ENCODE measurements at places on chromosomes 4 and X.

- DNase-seq: no peak
Measured at GRCh38 chr4:85790582-85790981, 315.6 kb downstream of the ARHGAP24 start.

- DNase-seq: no peak
Measured at GRCh38 chr4:22099896-22100295, 151.3 kb upstream of the KCNIP4 start.

- DNase-seq: no peak
Measured at GRCh38 chr4:8110071-8110986, 48.3 kb downstream of the ABLIM2 start.

GRCh38 chr4:38213083-38213805 lies 253.0 kb downstream of the PTTG2 start:
- no peak for DNase-seq

- DNase-seq: no peak
Measured at GRCh38 chr4:87875191-87875590, 42.4 kb downstream of the MEPE start.

GRCh38 chrX:131441033-131441432 lies 102.8 kb upstream of the OR13H1 start:
- no peak for DNase-seq

DNA sequence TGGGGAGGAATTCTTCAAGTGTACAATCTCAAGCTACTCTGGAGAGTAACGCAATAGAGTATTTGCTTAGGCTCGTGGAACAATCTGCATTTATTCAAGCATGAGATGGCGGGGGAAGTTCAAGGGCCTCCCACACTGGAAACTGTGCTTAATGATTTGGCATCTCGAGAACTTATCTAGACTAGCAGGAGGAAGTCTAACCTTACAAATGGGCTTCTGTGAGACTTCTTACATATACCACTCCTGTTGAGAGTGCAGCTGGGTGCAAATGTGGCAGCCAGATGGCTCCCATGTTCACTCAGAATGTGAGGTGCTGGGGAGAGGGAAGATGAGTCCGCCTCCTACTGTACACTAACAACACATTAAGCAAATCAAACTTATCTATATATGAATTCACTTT lies 29.3 kb upstream of the PTPN13 start:
- no peak for DNase-seq

DNA sequence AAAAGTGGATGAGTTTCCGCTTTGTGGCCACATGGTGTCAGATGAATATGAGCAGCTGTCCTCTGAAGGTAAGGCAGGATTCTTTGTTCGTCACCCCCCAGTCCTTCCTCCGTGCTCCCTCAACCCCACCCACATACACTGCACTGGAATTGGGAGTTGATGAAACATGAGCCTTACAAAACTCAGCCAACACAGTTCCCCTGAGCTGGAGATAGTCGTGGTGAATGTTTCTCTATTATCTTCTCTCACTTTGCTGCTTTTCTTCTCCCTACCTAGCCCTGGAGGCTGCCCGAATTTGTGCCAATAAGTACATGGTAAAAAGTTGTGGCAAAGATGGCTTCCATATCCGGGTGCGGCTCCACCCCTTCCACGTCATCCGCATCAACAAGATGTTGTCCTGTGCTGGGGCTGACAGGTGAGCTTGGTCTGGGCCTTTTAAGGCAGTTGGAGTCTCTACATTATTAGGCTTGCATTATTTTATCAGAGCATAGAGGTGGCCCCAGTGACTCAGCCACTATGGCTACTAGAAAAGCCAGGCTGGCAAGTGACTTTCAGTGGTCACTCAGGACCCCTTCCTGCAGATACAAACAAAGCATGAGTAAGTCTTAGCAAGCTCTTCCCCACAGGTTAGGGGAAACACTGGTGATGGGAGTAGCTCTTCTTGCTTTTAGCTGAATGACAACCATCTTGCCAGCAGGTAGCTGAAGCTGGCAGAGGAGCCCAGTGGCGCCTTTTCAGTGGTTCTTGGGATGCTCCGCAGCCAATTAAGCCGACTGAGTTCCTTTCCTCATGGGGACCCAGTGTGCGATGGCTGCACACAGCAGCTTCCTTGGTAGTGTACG lies 1.6 kb downstream of the RPL10 start:
- no peak for DNase-seq

DNA sequence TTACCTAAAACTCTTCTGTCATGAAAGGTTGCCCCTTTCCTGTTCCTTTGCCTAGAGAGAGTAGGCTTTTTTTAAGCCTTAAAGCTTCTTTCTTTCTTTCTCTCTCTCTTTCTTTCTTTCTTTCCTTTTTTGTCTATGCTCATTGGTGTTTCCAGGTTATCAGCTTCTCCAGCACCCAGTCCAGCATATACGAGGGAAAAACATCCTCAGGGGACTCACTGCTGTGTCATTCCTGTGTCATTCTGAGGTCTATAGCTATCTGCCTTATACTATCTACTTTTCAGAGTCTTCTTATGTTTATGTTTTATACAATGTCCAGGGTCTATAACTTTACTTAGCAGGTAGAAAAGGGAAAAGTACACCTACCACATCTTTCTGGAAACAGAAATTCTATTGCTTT lies 10.5 kb upstream of the USP27X start:
- DNase-seq: no peak
